ENCODE measurements at places on chromosomes 7 and 10. TPM values are rescaled to one million over a fixed set of nuclear protein-coding genes. Genes with fewer than 3 reads are reported as not detected.

The GPR37 gene
- total RNA-seq: 9.2 TPM

The CABCOCO1 gene
- 0.18 TPM for total RNA-seq

The JAKMIP3 gene
- total RNA-seq: under 0.01 TPM

The CTAGE4 gene
- total RNA-seq: not detected

The CLDN4 gene
- total RNA-seq: 2.9 TPM

The SDK1 gene
- total RNA-seq: 1.6 TPM

The FAS gene
- total RNA-seq: 53.8 TPM

The IFIT1B gene
- not detected for total RNA-seq

The CDHR3 gene
- 1.7 TPM for total RNA-seq

The SPAG6 gene
- total RNA-seq: not detected

The PPP1R17 gene
- total RNA-seq: not detected

GRCh38 chr10:133365461-133366129 lies 7.6 kb downstream of the ECHS1 start:
- DNase-seq: no peak

GRCh38 chr10:71973777-71974488 lies 9.7 kb downstream of the CHST3 start:
- no peak for DNase-seq

- no peak for DNase-seq
Observed at GRCh38 chr10:113486531-113486930, 66.3 kb upstream of the HABP2 start.

GRCh38 chr10:66860376-66860945 lies 65.4 kb upstream of the LRRTM3 start:
- no peak for DNase-seq

DNA sequence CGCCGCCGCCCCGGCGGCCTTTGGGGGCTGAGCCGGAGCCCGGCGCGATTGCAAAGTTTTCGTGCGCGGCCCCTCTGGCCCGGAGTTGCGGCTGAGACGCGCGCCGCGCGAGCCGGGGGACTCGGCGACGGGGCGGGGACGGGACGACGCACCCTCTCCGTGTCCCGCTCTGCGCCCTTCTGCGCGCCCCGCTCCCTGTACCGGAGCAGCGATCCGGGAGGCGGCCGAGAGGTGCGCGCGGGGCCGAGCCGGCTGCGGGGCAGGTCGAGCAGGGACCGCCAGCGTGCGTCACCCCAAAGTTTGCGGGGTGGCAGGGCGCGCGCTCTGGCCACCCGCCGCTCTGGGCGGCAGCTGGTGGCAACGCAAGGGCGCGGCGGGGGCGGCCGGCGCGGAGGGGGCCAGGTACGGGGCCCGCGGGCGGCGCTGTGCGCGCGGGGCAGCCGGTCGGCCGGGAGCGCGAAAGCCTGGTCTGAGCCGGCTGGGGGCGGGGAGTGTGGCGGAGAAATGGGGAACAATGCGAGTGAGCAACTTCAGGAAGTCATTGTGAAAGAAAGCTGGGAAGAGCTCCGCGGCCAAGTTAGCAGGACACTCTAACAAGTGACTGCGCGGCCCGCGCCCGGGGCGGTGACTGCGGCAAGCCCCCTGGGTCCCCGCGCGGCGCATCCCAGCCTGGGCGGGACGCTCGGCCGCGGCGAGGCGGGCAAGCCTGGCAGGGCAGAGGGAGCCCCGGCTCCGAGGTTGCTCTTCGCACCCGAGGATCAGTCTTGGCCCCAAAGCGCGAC lies at the start of gene IKZF1:
IKZF1 (plus strand) TSS at position 588 of the 782 bp plus-strand sequence. CDS start 14,346 bp downstream, outside the sequence.
- DNase-seq: no peak

GRCh38 chr7:30266686-30267085 lies 17.7 kb upstream of the ZNRF2 start:
- no peak for DNase-seq

DNA sequence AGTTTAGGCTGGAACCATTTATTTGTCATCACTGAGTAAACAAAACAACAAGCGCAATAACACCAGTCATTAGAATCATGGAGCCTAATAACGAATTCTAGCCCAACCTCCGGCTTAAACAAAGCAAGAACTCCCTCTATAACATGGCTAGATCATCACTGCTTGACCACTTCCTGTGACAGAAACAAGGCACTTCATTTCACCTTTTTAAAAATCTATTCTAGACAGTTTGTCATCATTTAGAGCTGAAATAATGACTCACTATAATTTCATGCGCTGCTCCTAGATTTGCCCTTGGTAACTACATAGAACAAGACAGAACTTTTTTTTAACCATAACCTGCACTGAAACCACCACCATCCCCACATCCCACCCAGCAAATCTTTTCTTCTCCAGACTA lies 81.3 kb downstream of the OSBPL3 start:
- peak; percentile 61 for DNase-seq

DNA sequence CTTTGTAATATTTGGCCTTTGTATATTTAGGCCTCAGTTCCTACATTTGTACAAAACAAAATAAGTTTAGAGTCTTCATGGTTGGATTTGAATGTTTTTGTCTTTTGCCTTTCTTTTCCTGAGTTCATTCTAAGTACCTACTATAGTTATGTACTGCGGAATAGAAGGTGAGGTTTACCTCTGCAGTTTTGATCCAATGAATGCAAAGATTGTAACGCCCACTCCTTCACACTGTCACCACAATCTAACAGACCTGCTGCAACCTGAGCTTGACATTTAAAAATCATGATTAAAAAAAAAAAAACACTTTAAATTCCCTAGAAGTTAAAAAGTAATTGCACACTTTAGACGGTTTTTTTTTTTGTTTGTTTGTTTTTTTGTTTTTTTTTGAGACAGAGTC lies 145.0 kb downstream of the CALCR start:
- DNase-seq: no peak

- no peak for DNase-seq
Observed at GRCh38 chr7:157662110-157662791, 325.4 kb downstream of the DNAJB6 start.

GRCh38 chr10:57015187-57015586 lies 654.1 kb upstream of the ZWINT start:
- no peak for DNase-seq

GRCh38 chr7:15199482-15199881 lies 296.9 kb upstream of the DGKB start:
- peak; percentile 1 for DNase-seq

GRCh38 chr7:55177589-55178261 lies 158.9 kb downstream of the EGFR start:
- no peak for DNase-seq

DNA sequence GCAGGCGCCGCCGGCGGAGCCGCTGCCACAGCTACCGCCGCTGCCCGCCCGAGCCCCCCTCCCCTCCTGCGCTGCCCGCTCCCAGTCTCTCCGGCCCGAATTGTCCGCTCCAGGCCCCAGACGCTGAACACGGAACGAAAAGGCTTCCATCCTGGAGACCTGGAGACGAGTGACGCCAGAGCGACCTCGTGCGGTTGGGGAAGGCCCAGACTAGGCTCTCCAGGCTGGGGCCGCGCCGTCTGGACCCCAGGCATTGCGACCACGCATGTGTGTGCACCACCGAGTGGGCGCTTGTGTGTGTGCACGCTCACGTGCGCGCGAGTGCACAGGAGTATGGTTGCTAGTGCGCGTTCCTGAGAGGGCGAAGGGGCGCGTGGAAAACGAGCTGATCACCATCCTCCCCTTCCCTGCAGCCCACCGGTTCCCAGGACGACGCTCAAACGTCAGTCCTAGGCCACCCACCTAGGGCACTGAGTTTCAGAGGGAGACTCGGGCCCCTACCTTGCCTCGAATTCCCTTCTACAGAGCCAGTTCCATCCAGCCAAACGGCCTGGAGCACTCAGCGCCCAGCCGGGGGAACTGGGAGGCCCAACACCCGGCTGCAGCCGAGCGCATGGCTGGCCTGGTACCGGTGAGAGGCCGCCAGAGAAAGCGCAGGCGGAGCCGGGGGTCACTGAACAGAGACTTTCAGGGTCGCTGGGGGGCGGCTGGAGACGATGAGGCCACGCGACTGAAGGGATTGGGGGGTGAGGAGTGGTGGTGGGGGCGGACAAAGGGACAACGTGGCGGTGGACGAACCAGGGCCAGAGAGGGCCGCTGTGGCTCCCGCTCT lies 11.6 kb downstream of the LBX1 start:
- DNase-seq: peak; percentile 36

- DNase-seq: peak; percentile 93
Observed at GRCh38 chr10:91590904-91591796, 41.7 kb downstream of the PPP1R3C start.

- peak; percentile 81 for DNase-seq
Observed at GRCh38 chr7:80379034-80379982, 132.6 kb downstream of the GNAT3 start.

- DNase-seq: no peak
Observed at GRCh38 chr10:125344573-125345171, 184.3 kb upstream of the CTBP2 start.

DNA sequence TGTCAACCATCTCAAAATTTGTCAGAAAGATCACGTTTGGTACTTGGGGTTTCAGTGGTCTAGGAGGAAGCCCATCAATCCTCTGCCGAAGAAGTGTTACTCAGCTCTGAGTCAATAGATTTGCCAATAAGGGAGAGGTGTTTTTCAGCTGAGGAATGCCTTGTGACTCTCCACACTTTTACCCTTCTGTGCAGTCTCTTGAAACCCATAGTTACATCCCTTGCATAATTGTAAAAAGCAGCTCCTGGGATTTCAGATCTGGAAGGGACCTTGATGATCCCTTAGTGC lies 47.5 kb downstream of the INSYN2A start:
- DNase-seq: peak; percentile 87

GRCh38 chr10:124683814-124684213 lies 60.4 kb downstream of the FAM53B start:
- DNase-seq: no peak

GRCh38 chr7:100867040-100867775 lies at the start of gene TRIP6:
Gene TRIP6, plus strand, starts transcription at chr7:100867387. Its CDS starts 111 bp downstream, at chr7:100867498.
- peak; percentile 93 for DNase-seq

DNA sequence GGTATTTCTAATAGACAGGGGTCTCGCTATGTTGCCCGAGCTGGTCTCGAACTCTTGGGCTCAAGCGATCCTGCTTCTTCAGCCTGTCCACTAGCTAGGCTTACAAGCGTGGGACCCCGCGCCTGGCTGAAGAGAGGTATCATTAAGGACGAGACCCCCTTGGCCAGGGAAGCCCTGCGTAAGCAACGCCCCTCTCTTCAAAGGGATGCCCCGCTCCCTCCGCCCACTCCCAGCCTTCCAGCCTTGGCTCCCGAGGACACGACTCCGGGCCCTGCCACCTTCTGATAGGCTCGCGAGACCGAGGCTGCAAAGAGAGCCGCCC lies 220 bp upstream of the ZKSCAN5 start:
- DNase-seq: no peak

DNA sequence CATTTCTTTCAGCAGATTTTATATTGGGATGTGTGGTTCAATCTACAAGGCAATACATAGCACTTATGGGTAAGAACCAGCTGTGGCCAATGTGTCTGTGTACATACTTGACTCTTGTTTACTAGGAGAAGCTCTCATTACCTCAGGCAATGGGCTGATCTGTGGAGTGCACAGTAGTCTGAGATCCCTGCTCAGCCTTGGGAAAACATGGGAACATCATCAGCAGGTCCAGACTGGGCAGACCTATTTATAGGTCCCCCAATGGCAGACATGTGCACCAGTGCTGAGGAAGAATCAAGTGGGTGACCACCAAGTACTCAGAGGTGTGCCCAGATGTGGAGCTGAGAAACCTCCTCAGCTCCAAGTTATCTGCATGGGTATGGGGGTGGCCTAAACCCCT lies 349.7 kb downstream of the KIF20B start:
- no peak for DNase-seq

DNA sequence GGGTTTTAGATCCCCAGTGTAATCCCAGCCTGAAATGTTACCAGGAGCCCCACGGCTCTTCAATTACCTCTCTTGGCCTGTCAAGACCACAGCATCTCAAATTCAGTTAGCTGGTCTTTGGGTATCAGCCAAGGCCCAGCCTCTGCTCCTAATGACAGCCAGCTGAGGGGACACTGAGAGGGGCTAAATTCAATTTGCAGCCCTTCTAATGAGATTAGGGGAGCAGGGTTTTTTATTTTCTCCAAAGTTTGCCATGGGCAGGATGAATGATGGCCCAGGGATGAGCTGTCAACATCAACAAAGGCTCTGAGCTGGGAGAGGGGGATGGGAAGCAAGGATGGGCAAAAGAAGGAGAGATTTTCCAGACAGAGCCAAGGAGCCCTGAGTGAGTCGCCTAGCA lies 116.8 kb upstream of the TBX20 start:
- no peak for DNase-seq
